ENCODE measurements at places on chromosomes 7 and 10. TPM values are rescaled to one million over a fixed set of nuclear protein-coding genes. Genes with fewer than 3 reads are reported as not detected.

The SEMA3E gene
- total RNA-seq, result 3.2 TPM

The TMEM236 gene
- 3.0 TPM for total RNA-seq

The EPHA1 gene
- 0.22 TPM for total RNA-seq

The SRRM3 gene
- 4.8 TPM for total RNA-seq

The OR6B1 gene
- total RNA-seq, result not detected

The GIMAP8 gene
- 22.0 TPM for total RNA-seq

The OPN4 gene
- not detected for total RNA-seq

The SCART1 gene
- total RNA-seq, result 3.3 TPM

The RARRES2 gene
- 210 TPM for total RNA-seq

The CDH23 gene
- 9.7 TPM for total RNA-seq

The FAM241B gene
- total RNA-seq, result 2.6 TPM

The HIF1AN gene
- total RNA-seq, result 29.2 TPM

The SEPTIN7 gene
- total RNA-seq, result 195 TPM

The LIPN gene
- total RNA-seq, result 0.74 TPM

The LIPK gene
- not detected for total RNA-seq

GRCh38 chr7:140391634-140392033 is 6.7 kb downstream of the SLC37A3 start:
- no peak for DNase-seq

- DNase-seq, result no peak
Observed at GRCh38 chr10:11086177-11086840, 68.6 kb downstream of the CELF2 start.

DNA sequence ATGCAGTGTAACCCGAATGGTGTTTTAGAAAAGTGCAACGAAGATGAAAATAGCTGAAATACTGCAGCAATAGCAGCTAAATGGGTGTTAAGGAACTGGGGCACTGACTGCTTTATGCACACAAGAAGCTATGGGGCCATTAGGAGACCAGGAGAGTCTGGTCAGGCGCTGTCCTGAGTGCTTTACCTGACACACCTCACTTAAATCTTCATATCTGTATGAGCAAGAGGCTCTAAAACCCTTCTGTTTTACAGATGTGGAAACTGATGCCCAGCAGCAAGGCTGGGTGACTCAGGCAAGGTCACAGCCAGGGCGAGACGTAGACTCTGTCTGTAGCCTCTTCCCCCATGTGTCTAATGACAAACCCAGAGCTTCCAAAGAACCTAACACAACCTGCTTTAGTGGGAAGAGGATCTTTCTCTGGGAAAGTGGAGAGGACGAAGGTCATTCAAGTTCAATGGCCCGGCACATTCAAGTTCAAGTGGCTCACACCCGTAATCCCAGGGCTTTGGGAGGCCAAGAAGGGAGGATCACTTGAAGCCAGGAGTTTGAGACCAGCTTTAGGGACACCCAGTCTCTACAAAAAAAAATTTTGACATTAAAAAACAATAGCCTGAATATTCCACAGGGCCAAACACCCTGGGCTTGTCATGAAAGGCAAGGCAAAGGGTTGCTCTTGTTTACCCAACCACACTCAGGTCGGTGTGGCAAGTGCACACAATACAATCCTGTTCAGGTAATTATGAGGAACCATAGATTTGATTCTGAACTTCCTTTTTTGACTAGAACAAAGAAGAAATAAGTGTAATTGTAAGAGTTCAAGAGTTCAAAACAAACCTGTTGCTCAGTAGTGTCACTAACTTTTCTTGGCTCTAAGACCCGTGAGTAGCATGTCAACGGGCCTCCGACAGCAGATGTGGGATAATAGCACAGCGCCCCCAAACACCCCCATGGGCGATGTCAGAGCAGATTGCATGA is 53.7 kb upstream of the KLF6 start:
- no peak for DNase-seq

- no peak for DNase-seq
Observed at GRCh38 chr7:83150310-83150709, 12.4 kb downstream of the PCLO start.

- DNase-seq, result no peak
Observed at GRCh38 chr7:111531993-111532392, 30.3 kb downstream of the IMMP2L start.

DNA sequence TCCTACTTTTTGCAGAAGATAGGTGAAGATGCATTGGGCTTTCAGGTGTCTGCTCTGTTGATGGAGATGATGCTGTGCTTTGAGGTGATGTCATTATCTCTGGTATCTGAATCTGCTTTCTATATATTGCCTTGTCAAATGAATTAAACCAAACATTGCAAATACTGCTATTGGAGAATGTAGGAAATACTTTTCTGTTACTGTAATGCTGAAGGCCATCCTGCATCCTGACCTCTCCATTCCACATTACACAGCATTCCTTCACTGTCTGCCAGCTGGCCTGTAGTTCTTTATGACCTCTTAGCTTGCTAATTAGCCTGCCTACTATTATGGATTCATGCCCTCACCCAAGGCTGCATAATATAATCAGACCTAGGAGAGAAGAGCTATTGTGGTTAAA is 73.2 kb downstream of the VCL start:
- DNase-seq, result no peak

- DNase-seq, result no peak
Observed at GRCh38 chr7:102914585-102914984, 1.8 kb downstream of the LRRC17 start.

DNA sequence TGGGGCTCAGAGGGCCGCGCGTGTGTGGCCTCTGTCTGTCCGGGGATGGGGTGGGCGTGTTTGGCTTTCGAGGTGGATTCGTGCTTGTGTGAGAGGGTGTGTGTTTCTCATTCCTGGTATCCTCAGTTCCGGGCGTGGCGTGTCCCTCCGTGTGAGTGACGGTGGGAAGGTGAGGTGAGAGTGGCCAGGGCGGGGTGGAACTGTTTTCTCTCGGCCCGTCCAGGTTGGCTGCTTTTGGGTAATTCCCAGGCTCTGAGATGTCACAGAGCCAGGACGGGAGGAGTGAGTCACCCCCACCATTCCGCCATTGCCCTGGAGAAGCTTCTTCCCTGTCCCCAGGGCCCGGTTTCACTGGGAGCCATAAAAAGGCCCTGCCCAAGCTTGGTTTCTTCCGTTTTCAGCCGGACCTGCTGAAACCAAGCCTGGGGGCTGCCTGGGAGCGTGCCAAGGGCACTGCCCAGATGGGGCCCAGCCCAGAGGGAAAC is 21.3 kb upstream of the CLDN4 start:
- peak; percentile 83 for DNase-seq

DNA sequence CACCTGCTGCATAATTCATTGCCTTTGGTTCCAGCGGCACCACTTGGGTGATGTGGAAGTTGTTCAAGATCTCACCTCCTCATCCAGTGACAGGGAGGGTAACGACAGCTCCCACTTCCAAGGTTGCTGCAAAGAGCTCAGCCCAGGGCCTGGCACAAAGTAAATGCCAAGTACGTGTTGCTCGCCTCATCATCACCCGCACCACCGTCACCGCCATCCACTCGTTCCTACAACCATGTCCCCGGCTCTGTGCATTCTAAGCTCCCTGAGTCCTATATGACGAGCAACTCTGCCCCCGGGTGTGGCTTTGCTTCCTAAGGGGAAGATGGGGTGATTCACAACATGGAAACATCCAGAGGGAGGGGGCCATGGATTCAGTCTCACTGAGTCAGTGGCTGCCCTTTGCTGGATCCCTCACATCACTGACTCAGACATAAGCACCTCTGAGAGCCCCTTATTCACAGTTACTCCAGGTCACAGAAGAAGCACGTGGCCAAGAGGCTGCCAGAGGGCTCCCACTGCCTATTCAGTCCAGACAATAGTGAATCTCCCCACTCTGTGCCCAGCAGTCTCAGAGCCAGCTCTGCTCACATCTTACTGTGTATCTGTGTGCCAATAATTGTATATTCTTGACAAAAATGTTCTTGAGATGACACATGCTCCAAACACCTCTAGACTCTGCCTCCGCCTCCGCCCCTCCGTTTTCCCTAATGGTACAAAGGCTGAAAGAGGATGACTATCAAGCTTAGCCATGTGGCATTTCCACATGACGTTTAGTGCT is 159.1 kb downstream of the GFRA1 start:
- peak; percentile 80 for DNase-seq

- no peak for DNase-seq
Observed at GRCh38 chr7:95317546-95317945, 6.8 kb downstream of the PON1 start.

DNA sequence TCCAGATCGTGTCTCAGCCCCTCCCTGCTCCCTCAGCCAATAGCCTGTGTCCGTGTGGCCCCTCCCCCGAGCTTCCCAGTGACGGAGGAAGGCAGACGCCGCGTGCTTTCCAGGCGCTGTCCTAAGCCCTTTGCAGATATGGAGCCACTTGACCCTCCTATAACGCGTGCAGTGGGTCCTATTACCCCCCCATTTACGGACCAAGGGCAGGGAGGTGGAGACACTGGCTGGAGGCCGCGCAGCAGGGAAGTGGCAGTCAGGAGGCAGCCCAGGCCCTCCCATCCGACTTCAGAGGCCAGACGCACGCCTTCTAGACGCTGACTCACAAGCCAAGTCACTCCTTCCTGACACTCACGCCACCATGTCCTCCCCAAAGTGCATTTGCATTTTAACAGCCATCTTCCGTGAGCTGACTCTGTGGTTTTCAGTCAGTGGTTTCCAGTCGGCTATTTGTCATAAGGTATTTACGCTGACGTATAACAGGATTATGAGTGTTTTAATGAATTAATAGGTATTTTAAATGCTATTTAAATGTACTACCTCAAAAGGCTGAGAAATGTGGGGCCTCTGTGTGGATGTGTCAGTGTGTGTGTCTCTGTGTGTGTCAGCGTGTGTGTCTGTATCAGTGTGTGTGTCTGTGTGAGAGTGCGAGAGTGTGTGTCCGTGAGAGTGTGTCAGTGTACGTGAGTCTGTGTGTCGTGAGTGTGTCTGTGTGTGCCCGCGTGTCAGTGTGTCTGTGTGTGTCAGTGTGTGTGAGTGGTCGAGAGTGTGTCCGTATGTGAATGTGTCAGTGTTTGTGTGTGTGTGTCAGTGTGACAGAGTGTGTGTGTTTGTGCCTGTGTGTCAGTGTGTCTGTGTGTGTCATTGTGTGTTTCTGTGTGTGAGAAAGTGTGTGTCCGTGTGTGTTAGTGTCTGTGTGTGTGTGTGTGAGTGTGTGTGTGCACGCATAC is 92.0 kb upstream of the INSIG1 start:
- DNase-seq, result peak; percentile 95

- no peak for DNase-seq
Observed at GRCh38 chr10:93471110-93471651, 11.0 kb downstream of the MYOF start.

DNA sequence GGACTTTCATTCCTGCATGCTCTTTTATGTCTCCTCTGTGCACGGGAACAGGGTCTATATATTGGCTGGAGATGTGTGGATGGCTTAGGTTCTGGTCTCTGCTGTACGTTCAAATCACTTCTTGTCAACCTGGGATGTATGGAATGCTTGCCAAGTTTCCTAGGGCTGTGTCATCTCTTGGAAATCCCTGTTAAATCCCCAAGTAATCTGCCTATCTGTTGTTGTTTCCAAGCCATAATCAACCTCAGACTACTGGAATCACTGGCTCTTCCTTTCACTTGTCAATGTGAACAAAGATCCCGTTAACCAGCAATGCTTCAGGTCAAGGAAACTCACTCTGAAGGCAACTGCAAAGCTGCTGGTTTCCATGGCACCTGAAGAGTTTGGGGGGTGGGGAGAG is 93.3 kb upstream of the FAM171A1 start:
- DNase-seq, result no peak

GRCh38 chr7:107564553-107565298 is 955 bp downstream of the DUS4L start:
- DNase-seq, result no peak

DNA sequence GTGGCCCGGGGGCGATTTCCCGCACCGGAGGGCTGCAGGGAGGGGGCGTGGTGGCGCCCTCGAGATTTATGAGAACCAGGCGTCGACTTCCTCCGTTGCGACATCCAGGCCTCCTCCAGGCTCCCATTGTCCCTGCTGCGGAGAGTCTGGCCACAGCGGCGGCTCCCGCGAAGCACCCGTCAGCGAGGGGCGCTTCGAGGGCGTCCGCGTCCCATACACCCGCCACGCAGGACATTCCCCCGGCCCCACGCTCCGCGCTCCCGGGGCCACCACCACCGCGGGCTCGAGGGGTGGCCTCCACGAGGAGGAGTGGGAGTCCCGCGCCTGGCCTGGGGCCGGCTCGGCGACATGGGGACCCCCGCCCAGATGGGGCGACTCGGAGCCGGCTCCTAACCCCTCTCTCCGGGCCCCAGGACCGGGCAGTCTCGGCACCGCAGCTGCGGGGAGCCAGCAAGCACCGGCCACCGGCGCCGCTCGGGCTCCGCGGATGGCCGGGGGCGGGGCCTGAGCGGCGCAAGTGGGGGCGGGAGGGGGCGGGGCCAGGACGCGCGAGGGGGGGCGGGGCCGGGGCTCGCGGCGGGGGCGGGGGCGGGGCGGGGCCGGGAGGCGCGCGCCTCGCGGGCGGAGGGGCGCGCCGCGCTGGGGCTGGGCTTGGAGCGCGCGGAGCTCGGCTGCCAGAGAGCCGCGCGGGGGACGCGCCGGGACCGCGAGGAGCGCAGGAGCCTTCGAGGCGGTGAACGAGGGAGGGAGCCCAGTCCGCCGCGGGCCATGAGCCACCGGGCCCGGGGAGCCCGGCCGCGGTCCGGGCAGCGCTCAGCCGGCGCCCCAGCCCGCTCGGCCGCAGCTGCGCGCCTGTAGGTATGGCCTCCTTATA is at the start of gene SH2B2:
SH2B2 (plus strand) TSS at position 632 of the 874 bp plus-strand sequence. CDS start 13,683 bp downstream, outside the sequence.
- peak; percentile 94 for DNase-seq

DNA sequence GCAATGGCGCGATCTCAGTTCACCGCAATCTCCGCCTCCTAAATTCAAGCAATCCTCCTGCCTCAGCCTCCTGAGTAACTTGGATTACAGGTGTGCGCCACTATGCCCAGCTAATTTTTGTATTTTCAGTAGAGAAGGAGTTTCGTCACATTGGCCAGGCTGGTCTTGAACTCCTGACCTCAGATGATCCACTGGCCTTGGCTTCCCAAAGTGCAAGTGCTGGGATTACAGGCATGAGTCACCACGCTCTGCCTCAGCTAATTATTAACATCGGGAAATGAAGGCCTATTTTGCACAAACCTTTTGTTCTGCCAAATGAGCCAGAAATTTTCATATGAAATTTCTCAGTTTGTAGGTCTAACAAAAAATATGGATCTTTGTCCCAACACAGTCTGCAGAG is 106.7 kb upstream of the ODAD2 start:
- no peak for DNase-seq

DNA sequence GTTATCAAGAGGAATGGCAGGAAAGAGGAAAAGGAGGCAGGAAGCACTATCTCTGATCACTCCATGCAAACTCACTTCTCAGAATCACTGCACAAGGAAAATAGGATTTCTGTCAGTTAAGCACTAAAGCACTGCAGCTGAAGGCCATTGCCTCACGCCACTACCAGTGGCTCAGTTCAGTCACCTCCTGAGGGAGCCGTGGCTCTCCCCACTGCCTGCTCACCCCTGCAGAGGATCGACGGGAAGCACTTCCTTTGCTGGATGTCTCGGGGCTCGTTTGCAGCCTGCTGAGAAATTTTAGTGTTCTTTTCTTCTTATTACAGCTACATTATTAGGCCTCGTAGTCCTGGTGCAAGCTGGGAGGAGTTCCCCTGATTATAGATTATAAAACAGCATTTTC is 90.1 kb upstream of the ADCY1 start:
- DNase-seq, result no peak
